ENCODE measurements at places on chromosomes 5 and 9. TPM values are rescaled to one million over a fixed set of nuclear protein-coding genes. Genes with fewer than 3 reads are reported as not detected.
A peak's percentile ranks its signal among the peaks of the same experiment; 100 is the strongest.

DPYSL3 gene
- total RNA-seq: 42.7 TPM

DNA sequence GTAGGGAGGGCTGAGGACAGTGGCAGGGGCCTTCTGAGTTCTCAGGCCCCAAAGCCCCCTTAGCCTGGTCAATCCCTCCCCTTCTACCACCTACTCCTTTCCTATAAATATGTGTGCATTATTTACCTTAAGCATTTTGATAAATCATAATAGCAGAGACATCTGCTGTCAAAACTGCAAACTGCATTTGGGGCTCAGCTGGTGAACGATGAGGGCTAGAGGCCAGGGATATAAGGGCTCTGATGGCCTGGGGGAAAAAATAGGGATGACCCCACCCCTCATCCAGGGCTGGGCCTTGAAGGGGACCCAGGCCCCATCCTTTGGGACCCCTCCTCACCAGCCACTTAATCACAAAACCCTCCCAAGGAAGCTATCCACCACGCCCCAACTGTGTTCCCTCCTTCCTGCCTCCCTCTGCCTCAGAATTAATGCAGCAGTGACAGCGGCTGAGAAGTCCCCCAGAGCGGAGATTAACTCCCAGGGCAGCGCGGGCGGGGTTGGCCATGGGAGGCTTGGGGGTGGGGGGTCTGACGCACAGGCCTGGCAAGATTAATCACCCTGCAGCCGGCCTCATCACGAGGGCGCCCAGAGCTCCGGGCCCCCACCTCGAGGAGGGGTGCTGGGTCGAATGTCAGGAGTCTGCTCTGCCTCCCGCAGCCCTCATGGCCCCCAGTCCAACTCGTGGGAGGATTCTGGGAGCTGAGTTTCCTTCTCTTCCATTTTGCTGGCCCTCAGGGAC is 42.1 kb downstream of the CXXC5 start:
- H3K27ac ChIP-seq: no peak overlapping the region
- peaks cover 3% of the 10 kb centered on the region for H3K36me3 ChIP-seq
- peaks cover 28% of the 10 kb centered on the region for H3K4me1 ChIP-seq
- H3K27me3 ChIP-seq: no peaks in the 10 kb centered on the region
- peak; percentile 67 for DNase-seq

DNA sequence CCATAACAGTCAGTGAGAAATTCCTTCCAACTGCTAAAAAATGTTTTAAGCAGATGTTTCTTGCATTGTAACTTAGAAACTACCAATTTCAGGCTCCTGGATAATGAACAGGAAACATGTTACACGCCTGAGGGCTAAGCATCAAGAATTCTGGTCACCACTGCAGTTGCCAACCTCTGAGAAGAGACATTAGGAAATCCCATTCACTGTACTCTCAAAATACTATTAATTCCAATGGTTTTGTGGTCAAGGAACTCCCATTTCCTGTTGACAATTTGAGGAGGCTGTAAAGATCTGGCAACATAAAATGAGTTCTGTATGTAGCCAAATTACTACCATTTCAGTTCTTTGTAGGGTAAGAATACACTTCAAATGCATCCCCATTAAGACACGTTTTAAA is 456.0 kb upstream of the MEF2C start:
- no peak overlapping the region for H3K27ac ChIP-seq
- H3K36me3 ChIP-seq: no peaks in the 10 kb centered on the region
- peaks cover 18% of the 10 kb centered on the region for H3K4me1 ChIP-seq
- no peaks in the 10 kb centered on the region for H3K27me3 ChIP-seq
- H3K4me3 ChIP-seq: no peak overlapping the region

DNA sequence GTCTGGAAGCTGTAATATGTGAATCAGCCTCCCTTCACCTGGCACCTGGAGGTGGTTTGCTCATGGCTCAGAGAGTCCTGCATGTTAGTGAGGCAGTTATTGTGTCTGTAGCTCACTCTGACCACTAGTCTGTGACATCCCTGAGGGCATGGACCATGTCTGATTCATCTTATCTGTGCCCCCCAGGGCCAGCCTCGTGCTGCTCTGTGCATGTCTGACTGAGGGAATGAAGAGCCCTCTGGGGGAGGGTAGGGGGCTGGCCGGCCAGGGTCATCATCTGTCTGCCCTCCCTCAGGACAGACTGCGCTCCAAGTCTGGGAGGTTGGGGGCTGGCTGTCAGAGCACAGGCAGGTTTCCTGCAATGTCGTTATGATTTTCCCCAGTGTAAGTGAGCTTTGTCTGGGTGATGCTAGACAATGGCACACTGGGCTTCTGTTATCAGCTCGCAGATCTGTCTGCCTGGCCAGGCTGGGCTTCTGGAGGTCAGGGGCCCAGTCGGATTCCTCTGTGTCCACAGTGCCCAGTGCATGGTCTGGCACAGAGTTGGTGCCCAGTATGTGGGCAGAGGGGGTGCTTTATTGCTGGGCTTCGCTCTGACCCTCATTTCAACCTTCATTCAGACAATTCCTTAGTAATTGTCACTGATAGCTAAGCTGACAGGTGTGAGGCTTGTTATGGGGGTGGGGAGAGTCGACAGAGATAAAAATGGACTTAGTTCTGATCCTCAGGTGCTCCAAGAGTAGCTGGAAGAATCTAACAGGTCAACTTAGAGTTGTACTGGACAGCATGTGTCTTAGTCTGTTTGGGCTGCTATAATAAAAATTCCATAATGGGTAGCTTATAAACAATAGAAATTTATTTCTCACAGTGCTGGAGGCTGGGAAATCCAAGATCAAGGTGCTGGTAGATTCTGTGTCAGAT is 85.7 kb upstream of the SHB start:
- no peak overlapping the region for H3K4me3 ChIP-seq
- no peak for DNase-seq
- no peaks in the 10 kb centered on the region for H3K27me3 ChIP-seq
- H3K4me1 ChIP-seq: peaks cover 6% of the 10 kb centered on the region

DNA sequence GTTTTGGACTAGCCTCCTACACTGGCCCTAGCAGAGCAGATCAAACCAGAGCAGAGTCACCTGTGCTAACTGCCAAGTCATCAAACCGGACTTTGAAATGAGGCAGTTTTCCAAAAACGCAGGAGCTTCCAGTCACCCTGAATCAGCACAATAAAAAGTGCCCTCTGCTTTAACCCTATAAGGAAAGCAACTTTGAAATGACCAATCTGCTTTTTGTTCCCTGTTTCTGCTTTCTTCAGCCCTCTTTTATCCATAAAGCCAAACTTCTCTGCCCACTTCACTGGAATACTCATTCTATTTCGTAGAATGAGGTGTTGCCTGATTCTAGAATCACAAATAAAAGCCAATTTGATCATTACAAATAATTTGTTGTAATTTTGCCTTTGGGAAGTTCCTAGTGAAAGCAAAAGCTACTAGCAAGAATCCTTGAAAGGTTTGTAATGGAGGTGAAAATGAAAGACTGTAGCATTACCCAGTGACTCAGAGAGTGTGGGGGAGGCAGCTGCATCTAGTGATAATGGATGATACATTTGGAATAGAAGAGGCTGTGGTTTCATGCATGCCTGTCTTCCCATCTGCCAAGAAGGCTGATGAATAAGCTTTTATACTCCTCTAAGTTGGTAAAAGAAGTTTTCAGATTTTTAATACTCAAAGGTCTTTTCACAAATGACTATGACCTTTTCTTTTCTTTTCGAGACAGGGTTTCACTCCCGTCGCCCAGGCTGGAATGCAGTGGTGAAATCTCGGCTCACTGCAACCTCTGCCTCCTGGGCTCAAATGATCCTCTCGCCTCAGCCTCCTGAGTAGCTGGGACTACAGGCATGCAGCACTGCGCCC is 14.9 kb downstream of the SPAAR start:
- peaks cover 21% of the 10 kb centered on the region for H3K4me1 ChIP-seq
- peak overlapping the region; percentile 30 for H3K4me3 ChIP-seq
- DNase-seq: peak; percentile 51

GRCh38 chr5:21212026-21212425 is 1224.0 kb upstream of the CDH18 start:
- H3K4me3 ChIP-seq: no peak overlapping the region
- no peaks in the 10 kb centered on the region for H3K36me3 ChIP-seq
- no peak overlapping the region for H3K27ac ChIP-seq
- no peak for DNase-seq
- H3K27me3 ChIP-seq: no peaks in the 10 kb centered on the region

DNA sequence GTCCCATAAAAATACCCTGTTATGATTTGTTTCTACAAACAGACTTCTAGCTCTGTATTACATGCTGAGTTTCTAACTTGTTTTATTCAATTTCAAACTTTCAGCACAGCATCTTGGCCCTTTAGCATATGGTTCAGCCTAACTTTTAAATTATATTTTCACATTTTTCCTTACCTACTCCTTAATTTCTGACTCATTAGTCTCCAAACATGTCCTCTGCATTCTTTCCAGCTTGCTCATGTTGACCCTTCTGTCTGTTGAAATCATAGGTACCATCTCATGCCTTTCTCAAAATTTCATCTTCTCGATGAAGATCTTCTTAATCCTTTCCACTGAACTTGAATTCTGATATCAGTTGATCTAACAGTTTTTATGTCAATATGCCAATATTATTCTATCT is 200.9 kb upstream of the RIOK2 start:
- H3K27me3 ChIP-seq: no peaks in the 10 kb centered on the region
- no peak overlapping the region for H3K4me3 ChIP-seq
- no peak for DNase-seq
- H3K27ac ChIP-seq: no peak overlapping the region
- peaks cover 11% of the 10 kb centered on the region for H3K4me1 ChIP-seq
- H3K36me3 ChIP-seq: no peaks in the 10 kb centered on the region

DNA sequence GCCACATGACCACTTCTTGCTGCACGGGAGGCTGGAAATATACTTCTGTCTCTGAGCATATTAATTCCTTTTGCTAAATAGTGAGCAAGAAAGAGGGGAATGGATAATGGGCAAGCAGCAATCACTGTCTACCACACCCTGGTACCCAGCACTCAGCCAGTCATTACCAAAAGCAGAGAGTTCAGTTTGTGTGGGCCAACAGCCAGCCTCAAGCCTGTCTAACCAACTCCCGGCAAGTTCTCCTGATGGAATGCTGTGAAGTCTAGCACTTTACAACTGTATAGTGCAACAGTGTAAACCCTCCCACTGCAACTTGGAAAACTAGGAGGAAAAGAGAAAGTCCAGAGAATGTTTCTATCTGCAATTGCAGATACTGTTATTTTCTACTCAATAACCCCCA is 47.8 kb downstream of the PLK2 start:
- H3K27ac ChIP-seq: no peak overlapping the region
- no peaks in the 10 kb centered on the region for H3K27me3 ChIP-seq
- H3K4me1 ChIP-seq: peaks cover 23% of the 10 kb centered on the region
- DNase-seq: no peak
- H3K36me3 ChIP-seq: no peaks in the 10 kb centered on the region

LAMC3 gene
- total RNA-seq: not detected

Data from SJCRH30 (cell line).